Fibroblast of skin of right biceps (primary cell): ENCODE measurements at places on chromosomes 2 and 18.

GRCh38 chr18:7288544-7288943, 57.7 kb downstream of the LRRC30 start:
- no peak for DNase-seq

DNA sequence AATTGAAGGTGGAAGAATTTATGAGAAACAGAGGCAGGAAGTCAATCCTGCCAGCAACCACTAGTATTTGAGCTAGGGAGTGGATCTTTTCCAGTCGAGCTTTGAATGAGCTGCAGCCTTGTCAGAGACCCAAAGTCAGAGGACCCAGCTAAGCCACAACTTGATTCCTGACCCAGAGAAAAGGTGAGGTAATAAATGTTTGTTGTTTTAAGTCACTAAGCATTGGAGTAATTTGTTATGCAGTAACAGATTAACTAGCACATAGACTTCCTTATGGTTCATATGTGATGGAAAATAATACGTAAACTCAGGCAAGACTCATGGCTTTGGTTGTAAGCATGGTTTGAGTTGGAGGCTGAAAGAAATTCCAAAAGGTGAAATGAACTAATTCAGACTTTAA, 21.6 kb downstream of the EFEMP1 start:
- no peak for DNase-seq

GRCh38 chr2:160338901-160339685, 139.0 kb upstream of the ITGB6 start:
- peak; percentile 37 for DNase-seq

- no peak for DNase-seq
Measured at GRCh38 chr2:127685410-127686080, 10.2 kb upstream of the LIMS2 start.

DNA sequence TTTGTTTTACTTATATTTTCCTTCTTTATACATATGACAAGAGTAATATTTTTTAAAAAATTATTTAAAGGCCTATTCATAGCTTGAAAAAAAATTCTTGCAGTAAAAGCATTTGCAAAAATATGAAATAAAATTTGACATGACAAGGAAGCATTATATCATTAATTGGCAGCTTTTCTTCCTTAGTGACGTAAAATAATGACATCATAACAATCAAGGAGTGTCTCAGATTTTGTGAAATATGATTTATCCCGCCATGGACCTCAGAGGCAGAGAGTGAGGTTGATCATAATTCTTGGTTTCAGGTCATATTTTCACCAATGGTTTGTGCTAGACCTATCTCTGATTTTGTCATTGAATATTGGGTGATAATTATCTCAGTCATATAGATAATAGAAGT, 176.0 kb downstream of the MIB1 start:
- DNase-seq: no peak

DNA sequence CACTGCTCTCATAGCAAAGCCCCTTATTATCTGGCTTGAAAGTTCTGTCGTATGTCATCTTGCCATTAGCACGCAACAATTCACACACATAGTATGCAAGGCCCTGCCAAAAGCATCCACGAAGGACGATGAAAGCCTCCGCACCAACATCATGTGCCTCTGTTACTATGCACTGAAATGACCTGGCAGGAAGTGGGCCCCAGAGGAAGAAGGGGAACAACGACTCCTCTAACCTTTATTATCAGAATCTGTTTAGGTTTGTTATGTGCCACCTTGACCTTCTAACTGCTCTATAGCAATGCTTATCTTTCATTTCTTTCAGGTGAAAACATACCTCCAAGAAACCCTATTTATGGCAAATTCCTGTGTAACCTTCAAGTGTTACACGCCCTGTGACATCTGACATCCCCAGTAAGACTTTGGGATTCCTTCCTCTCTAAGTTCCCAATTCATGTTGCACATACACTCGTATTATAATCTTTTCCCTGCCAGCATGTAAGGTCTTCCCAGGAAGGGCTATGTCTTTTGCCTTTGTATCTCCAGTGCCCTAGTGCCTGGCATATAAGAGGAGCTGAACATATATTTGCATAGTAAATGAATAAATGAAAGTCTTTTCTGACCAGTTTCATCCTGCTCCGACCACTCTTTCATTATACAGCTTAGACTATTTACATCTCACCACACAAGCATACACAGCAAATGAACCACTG, 7.0 kb upstream of the NDUFV2 start:
- DNase-seq: peak; percentile 39

DNA sequence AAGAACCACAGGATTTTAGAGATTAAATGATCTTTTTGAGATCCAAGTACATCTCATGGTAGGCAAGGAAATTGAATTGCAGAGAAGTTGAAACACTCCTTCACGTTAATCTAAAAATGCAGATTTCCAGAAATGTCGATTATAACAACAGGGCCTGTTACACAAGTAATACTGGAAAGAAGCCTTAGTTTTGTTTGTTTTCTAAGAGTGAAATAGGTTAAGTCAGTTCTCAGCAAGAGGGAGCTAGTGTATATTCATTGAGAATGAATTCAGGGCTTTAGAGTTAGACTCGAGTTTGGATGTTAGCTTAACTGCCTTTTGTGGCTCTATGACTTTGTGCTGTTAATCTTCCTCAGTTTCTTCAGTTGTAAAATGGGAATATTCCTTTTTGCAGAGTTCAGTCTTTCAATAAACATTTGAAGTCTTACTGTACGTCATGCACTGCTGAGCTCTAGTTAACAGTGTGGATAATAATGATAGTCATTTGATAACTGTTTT, 926 bp downstream of the NDUFV2 start:
- DNase-seq: no peak

DNA sequence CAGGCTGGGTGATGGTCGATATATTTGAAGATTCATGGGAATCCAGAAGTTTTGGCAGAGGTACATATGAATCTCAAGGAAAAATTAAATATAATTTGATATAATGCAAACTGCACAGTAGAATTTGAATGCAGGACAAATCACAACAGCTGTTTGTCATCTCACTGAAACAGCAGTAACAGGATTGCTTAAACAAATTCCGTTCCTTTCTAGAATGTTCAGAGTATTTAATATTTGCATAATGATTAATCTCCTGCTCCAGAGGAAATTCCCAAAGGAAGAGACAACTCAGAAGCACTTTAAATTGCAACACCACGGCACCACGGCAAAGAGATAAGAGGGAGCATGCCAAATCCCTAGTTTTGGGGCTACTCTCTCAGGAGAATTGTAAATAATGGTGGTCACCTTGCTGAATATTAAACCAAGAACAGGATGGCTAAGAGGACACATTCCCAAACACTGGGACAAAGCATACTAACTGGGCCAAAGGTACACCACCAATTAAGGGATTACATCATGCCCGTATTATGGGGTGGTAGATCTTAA, 67.8 kb upstream of the MAP4K3 start:
- peak; percentile 87 for DNase-seq

GRCh38 chr18:58413667-58414628, 214.9 kb downstream of the ALPK2 start:
- no peak for DNase-seq

DNA sequence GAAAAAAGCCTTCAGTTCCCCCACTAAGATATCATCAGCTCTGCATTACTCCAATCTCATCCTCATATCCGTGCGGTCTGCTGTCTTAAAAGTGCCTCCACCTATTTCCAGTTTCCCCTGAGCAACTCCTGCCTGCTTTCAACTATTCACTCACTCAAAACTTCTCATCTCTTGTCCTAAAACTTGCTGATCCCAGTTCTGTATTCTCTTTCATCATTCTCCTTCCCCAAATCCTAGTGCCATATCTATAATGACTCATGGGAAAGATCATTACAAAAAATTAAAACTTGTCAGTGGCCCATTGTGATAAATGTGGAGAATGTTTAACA, 20.0 kb downstream of the ACVR1 start:
- DNase-seq: peak; percentile 51

- no peak for DNase-seq
Measured at GRCh38 chr2:25710750-25711149, 37.4 kb upstream of the DTNB start.

GRCh38 chr2:9919512-9919911, 32.0 kb upstream of the GRHL1 start:
- no peak for DNase-seq

DNA sequence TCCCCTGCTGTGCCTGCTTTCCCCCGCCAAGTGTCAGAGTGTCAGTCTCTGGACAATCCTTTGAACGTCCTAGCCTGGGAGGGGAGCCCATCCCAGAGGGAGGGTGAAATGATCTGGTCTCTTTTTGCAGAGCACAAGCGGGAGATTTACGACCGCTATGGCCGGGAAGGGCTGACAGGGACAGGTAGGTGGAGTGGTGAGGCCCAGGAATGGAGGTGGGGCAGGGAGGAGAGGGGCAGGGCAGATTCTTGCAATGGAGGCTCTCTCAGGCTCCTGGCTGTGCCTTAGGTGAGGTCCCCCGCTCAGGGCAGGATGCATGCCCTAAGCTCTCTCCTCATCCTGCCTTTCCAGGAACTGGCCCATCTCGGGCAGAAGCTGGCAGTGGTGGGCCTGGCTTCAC, 2.4 kb downstream of the DNAJB2 start:
- no peak for DNase-seq

- DNase-seq: no peak
Measured at GRCh38 chr2:99890568-99891427, 251.6 kb downstream of the AFF3 start.

- no peak for DNase-seq
Measured at GRCh38 chr2:177314722-177315264, 50.3 kb upstream of the NFE2L2 start.

- no peak for DNase-seq
Measured at GRCh38 chr18:56541340-56541739, 97.1 kb downstream of the TXNL1 start.

GRCh38 chr2:68505603-68506159, 38.3 kb downstream of the APLF start:
- no peak for DNase-seq

DNA sequence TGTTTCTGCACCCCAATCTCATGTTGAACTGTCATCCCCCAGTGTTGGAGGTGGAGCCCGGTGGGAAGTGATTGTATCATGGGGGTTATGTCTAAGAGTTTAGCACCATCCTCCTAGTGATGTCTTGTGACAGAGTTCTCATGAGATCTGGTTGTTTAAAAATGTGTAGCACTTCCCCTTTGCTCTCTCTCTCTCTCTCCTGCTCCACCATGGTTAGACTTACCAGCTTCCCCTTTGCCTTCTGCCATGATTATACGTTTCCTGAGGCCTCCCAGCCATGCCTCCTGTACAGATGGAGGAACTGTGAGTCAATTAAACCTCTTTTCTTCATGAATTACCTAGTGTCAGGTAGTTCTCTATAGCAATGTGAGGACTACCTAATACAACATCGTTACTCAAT, 396.9 kb upstream of the LRATD1 start:
- no peak for DNase-seq

- no peak for DNase-seq
Measured at GRCh38 chr2:203987959-203988358, 51.4 kb downstream of the ICOS start.

- DNase-seq: no peak
Measured at GRCh38 chr2:161243312-161243711, 64.9 kb upstream of the PSMD14 start.

DNA sequence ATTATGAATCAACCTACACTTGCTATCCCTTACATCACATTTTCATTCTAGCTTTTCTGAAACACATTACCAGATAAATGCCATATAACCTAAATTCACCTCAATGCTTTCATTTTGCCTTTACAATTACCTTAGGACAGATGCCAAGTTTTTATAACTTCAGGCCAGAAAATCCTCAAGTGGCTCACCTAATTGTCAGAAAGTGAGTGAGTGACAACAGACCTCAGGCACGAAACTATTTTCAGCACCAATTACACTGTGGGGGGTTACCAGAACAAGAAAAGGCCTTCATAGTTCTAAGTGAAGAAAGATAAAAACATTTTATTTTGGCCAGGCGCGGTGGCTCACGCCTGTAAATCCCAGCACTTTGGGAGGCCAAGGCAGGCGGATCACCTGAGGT, 52.3 kb upstream of the ST8SIA5 start:
- DNase-seq: no peak

DNA sequence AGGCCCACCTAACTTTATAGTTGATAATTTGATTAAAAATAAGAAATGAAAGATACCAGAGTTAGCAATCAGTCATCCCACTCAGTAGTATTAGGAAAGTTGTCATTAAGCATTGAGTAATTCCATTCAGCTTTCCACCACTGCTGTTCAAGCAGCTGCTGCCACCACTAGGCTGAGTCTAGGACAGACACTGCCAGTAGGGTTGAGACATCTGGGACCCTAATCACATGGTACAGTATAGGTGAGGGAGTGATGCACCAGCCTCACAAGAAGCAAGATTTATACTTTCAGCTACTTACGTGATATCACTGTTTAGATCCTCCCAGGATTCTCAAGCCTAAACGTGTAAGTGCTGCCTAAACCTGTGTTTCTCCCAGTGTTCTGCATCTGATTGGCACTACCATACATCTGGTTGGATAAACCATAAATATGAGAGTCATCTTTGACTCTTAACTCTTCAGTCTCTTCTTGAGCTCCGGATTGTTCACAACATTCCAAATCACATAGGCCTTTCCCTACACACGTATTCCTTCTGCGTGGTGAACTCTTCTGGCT, 3.2 kb downstream of the UBXN4 start:
- DNase-seq: peak; percentile 39

- DNase-seq: no peak
Measured at GRCh38 chr2:179096090-179096489, 46.2 kb upstream of the CCDC141 start.

- DNase-seq: peak; percentile 30
Measured at GRCh38 chr2:33510586-33510968, 34.1 kb downstream of the RASGRP3 start.

GRCh38 chr18:11849841-11850634, 1.2 kb upstream of the CHMP1B start:
- DNase-seq: peak; percentile 96

GRCh38 chr2:237355701-237356100, 58.3 kb downstream of the COL6A3 start:
- DNase-seq: no peak

DNA sequence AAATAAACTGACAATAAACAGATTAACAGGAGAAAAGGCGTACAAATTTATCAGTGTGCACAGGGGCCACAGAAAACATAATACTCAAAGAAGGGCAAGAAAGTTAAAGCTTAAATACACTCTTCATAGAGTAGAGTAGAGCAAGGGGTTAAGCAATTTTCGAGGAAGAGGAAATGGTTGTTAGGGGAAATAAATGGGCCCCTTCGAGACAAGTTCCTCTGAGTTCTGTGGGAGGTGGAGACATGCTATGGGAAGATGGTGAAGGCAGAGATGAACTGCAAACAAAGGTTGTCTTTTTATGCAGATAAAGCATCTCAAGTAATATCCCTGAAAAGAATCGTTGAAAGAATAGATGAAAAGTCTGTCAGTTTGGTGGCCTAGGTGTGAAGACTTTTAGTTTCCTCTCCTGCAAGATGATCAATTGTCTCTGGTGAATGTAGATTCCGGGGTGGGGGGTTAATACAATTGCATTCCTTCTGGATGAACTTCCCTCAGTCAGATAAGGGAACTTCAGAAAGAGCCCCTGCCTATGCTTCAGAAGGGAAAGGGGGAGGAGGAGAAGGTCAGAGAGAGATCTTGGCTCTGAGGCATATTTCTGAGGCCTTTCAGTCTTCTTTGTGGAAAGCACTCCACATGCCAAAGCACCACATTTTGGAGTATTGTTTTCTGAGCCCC, 127.0 kb downstream of the METTL4 start:
- DNase-seq: no peak

- no peak for DNase-seq
Measured at GRCh38 chr2:40803900-40804299, 352.0 kb upstream of the SLC8A1 start.

- DNase-seq: peak; percentile 97
Measured at GRCh38 chr2:27078267-27079194, at the start of gene EMILIN1. Gene EMILIN1 (plus strand): TSS chr2:27078615. CDS start chr2:27079066, 451 bp downstream.
